ENCODE measurements at places on chromosomes 5 and 9. TPM values are rescaled to one million over a fixed set of nuclear protein-coding genes. Genes with fewer than 3 reads are reported as not detected.

- ATAC-seq, result peak; percentile 96
Observed at GRCh38 chr5:54807421-54807820, 178.0 kb downstream of the ESM1 start.

DNA sequence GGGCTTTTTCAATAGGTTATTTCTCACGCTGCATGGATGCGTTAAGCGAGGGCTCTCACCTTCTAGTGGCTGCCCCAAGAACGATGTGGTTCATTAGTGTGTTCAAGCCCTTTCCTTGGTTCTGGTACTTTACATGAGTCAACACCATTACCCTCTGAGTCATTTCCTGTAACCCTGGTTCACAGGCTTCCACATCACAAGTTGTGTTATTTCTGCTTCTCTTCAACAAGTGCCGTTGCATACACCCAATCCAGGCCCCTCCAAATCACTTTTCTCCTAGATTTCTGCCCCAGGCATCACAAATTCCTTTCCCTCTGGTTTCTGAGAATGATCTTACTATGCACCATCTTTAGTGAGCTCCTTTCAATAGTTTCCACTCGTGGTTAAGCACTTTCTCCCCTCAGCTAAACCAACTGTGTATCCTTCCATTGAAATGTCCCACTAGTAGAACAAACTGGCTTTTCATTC lies 69.5 kb upstream of the RAD23B start:
- peak; percentile 94 for ATAC-seq

DNA sequence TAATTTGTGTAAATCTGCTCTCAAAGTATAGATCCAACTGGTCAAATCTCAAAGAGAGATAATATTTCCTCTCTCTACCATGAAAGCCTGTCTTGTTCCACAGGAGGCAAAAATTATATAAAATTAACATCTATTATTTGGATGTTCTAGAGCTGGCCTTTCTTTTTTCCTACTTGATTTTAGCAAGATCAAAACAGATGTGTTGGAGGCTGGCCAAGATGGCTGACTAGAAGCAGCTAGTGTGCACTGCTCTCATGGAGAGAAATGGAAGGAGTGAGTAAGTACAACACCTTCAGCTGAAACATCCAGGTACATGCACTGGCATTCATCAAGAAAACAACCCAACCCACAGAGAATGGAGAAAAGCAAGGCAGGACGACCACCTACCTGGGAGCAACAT lies 298.6 kb upstream of the SLC24A2 start:
- ATAC-seq, result no peak

SYK gene
- total RNA-seq, result 0.14 TPM
